Adrenal gland (tissue), 19 donors: ENCODE measurements at places on chromosomes 1 and 21. TPM values are rescaled to one million over a fixed set of nuclear protein-coding genes. Genes with fewer than 3 reads are reported as not detected.

The EPHX1 gene
- polyA plus RNA-seq, result 896 TPM

The LIPI gene
- not detected for polyA plus RNA-seq

The ELAPOR1 gene
- polyA plus RNA-seq, result 5.6 TPM

The PEAR1 gene
- polyA plus RNA-seq, result 15.1 TPM

The TAF5L gene
- polyA plus RNA-seq, result 7.2 TPM

The SH3D21 gene
- polyA plus RNA-seq, result 1.8 TPM

The CLIC6 gene
- 0.32 TPM for polyA plus RNA-seq

The BSND gene
- 0.04 TPM for polyA plus RNA-seq

The KRTAP7-1 gene
- not detected for polyA plus RNA-seq

The IQCC gene
- polyA plus RNA-seq, result 3.6 TPM

The SPRR2G gene
- not detected for polyA plus RNA-seq

The NCSTN gene
- polyA plus RNA-seq, result 48.3 TPM

The HCRTR1 gene
- polyA plus RNA-seq, result 0.18 TPM

The GPR25 gene
- not detected for polyA plus RNA-seq

The ANKRD65 gene
- polyA plus RNA-seq, result 2.2 TPM

The CAMSAP2 gene
- polyA plus RNA-seq, result 22.6 TPM

The SPATA1 gene
- polyA plus RNA-seq, result not detected

The U2AF1 gene
- 45.4 TPM for polyA plus RNA-seq

The CLCA4 gene
- polyA plus RNA-seq, result 0.24 TPM

The LHX8 gene
- polyA plus RNA-seq, result not detected
